NCI-H1930 (cell line): ENCODE measurements at places on chromosomes 7 and 10.

- DNase-seq, result no peak
These were observed 34.8 kb downstream of the AHR start for GRCh38 chr7:17333221-17333620.

- DNase-seq, result no peak
These were observed 19.0 kb downstream of the AGR2 start for GRCh38 chr7:16785846-16786245.

DNA sequence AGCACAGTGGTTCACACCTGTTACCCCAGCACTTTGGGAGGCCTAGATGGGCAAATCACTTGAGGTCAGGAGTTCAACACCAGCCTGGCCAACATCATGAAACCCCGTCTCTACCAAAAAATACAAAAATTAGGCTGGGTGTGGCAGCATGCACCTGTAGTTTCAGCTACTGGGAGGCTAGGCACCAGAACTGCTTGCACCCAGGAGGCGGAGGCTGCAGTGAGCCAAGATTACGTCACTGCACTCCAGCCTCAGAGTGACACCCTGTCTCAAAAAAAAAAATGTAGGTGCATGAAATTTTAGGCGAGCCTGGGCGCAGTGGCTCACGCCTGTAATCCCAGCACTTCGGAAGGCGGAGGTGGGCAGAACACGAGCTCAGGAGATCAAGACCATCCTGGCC lies 9.6 kb downstream of the BCL7B start:
- no peak for DNase-seq

GRCh38 chr10:82645221-82645620 lies 770.2 kb downstream of the NRG3 start:
- no peak for DNase-seq

GRCh38 chr7:45057878-45058277 lies 30.9 kb downstream of the NACAD start:
- DNase-seq, result no peak

DNA sequence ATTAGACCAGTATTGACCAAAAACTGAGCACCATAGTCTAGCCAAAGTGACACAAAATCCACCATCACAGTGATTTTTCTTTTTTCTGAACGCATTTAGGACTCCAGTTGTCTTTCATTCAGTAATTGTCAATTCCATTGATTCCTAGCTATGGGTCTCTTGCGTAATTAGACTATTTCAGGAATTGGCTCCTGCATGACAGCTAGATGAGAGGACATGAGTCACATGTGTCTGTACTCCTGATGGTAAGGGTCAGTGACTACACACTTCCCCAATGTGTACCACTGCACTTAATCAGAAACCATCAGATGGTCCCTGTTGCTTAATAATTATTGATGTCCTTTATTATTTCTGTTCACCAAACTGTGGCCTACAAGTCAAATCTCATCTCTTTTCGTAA lies 469.5 kb downstream of the POM121L12 start:
- DNase-seq, result no peak

GRCh38 chr7:106165337-106165736 lies 53.2 kb upstream of the SYPL1 start:
- DNase-seq, result no peak

- no peak for DNase-seq
These were observed at the start of gene PLPP4 for GRCh38 chr10:120456626-120457430. PLPP4 (plus strand) TSS chr10:120457227; CDS start chr10:120457306, 79 bp downstream.

DNA sequence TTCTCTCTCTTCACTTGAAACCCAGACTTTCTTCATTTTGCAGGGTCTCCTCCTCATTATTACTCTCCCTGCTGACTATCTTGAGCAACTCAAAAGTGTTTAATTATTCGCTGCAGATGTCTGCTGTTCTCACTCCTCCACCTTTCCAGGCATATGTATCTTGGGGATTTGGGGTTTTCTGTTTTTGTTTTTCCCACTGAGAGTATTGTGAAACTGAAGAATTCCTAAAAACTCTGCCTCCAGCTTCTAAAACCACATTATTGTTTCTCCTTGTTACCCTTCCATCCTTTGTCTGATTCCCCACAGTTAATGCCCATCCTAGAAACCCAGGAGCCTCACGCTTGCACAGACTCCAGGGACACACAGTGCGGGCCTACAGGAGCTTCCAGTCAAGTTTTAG lies 51.3 kb downstream of the WNT2 start:
- DNase-seq, result no peak

DNA sequence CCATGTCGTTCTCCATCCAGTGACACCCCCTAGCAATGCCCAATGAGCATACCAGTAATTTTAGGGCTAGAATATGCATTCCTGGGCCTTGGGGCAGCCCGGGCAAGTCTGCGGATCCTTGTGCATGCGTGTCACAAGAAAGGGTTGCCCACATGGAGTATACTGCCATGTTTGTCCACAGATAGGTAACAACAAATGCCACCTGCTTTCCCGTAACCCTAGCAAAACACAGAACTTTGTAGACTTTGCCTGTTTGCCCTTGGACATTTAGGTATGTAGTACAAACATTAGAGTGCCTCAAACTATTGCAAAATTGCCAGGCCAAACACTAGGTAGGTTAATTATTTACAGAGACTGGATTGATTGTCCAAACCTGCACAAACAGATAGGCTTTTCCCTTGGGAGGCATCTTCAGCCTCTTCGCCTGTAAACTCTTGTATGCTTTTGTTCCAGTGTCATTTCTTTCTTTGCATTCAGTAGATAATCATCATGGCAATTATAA lies 117.0 kb downstream of the ADCY1 start:
- no peak for DNase-seq

- no peak for DNase-seq
These were observed 154.3 kb downstream of the ELAPOR2 start for GRCh38 chr7:86904949-86905834.

GRCh38 chr10:75399461-75400162 lies 2.0 kb downstream of the ZNF503 start:
- no peak for DNase-seq

DNA sequence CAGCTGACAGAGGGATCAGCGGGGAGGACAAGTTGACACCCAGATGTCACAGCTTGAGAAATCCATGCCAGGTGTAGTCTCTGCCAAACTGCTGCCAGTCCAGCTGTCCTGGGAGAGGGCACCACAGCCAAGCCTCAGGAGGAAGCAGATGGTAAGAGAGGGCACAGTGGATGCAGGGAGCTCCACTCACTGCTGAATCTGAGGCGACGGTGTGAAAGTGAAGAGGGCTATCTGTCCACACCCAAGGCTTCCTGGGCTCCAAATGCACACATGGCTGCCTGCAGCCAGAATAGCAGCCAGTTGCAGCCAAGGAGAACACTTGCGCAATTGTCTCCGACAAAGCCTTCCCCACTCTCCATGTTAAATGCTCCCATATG lies 502.4 kb downstream of the GRID1 start:
- no peak for DNase-seq

DNA sequence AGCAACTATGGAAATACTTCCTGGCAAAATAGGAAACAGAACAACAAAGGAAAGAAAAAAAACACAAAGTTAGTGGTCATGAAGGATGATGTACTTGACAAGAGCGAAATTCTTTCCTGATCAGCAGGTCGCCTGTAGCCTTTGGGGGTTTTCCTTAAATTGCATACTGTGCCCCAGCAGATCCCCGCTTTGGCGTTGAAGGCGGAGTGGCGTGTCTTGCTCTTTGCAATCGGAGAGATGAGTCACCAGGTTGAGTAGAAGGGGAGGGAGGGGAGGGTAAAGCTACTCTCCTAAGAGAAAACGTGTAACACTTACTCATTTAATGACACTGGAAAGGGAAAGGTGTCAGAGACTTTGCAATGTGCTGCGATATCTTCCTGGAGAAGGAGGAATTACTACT lies 587.2 kb downstream of the SORCS1 start:
- DNase-seq, result no peak

DNA sequence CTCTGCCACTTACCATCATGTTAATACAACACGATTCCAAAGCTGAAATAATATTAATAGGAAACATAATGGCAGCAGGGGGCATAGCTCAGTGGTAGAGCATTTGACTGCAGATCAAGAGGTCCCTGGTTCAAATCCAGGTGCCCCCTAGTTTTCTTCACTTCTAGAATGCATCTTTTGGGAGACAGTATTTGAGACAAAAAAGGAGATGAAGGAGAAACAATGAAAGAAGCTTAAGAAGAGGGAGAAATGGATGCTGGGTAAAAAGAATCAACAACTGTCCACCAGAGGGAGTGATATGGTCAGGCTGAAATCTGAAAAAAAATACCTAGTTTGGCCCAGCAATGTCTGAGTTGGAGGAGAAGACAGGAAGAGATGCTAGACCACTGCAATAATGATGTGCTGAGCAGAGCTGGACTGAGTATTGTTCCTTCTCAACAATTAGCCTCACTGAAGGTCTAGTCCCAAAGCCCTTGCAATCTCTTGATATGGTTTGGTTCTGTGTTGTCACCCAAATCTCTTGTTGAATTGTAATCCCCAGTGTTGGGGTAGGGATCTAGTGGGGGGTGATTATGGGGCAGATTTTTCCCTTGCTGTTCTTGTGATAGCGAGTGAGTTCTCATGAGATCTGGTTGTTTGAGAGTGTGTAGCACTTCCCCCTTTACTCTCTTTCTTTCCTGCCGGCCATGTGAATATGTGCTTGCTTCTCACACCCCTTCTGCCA lies 48.3 kb downstream of the ZNF783 start:
- no peak for DNase-seq

- no peak for DNase-seq
These were observed 965 bp downstream of the ZCCHC24 start for GRCh38 chr10:79444199-79445119.

DNA sequence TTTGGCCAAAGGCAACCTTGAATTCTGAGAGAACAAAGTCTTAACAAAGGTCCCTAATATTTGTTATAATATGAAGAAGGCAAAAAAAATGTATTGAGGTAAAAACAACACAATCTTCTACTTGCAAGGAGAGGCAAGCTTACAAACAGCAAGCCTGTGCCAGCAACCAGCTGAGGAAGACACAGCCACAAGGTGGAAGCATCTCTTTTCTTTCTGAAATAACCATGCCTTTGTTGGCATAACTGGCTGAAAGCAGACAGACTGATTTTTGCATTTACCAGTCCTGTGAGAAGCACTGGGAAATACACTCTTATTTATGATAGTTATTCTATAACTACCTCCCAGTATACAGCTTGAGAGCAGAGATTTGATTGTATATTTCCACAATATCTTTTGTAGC lies 292.0 kb downstream of the PHTF2 start:
- no peak for DNase-seq

DNA sequence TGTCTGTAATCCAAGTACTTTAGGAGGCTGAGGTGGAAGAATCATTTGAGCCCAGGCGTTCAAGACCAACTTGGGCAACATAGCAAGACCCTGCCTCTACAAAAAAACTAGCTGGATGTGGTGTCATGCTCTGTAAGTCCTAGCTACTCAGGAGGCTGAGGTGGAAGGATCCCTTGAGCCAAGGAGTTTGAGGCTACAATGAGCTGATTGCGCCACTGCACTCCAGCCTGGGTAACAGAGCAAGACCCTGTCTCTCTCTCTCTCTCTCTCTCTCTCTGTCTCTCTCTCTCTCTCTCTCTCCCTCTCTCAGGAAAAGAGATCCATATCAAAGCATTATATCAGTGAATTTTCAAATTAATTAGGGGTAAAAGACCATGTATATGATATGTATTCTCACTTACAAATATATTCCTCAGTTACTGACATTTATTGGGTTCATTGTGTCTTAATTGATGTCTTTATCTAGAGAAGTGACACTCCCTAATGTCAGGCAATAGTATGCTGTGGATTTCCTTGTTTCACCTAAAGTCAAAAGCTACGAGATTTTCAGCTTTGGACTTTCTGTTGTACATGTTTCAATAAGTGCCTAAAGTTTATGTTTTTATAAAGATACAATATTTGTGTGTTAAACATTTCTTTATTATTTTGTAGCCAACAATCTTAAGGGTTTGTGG lies 76.7 kb downstream of the SHH start:
- DNase-seq, result no peak

- DNase-seq, result no peak
These were observed 254.1 kb downstream of the WDR37 start for GRCh38 chr10:1310271-1310789.

GRCh38 chr10:129498680-129499079 lies 31.6 kb downstream of the MGMT start:
- no peak for DNase-seq

DNA sequence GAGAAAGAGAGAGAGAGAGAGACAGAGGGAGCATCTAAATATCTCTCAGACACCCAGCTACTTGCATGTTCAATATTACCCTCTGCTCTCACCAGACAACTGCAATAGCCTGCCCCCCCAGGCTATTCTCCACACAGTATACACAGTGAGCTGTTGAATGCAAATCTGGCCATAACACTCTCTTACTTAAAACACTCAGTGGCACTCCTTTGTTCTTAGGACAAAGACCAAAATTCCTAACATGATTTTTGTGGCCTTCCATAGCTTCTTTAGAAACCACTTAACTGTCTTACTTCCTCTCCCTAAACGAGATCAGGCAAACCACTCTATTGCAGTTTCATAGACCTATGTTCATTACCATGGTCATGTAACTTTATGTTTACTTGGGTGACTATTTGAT lies 903.6 kb upstream of the AUTS2 start:
- no peak for DNase-seq

GRCh38 chr10:132411561-132412253 lies 14.7 kb downstream of the PWWP2B start:
- DNase-seq, result no peak

DNA sequence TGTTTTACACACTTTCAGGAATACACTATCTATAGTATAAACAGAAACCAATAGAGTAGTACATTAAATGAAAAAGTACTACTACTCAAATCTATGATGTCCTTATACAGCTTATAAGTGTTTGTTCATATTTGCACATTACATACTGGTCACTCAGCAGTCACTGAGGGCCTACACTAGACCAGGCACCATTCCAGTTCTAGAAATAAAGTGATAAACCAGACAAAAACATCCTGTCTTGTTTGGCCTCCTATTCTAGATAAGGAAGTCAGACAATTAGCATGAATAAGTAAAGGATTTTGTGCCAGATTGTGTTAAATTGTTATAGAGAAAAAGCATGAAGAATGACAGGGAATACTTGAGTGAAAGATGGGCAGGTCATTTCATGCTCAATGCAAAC lies 219.0 kb downstream of the CRPPA start:
- no peak for DNase-seq
